ENCODE measurements at places on chromosomes 6 and 20.

DNA sequence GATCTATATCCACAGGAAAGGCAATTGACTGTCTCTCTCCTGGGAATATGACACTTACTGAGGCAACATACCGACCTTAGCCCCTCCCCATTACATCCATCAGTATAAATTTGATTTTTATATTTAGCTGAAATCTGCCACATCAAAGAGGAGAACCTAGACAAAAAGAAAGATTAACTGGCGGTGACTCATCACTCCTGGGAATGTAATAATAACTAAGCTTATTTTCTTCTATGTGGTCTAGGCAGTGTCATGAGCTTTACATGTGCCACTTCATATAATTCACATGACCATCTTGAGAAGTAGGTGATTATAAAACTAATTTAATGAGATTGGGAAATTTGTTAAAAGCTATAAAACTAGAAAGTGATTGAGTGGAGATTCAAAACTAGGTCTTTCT lies 520.0 kb upstream of the HS3ST5 start:
- no peak for DNase-seq

- DNase-seq: no peak
These were observed 58.6 kb downstream of the NOL4L start for GRCh38 chr20:32526541-32526940.

DNA sequence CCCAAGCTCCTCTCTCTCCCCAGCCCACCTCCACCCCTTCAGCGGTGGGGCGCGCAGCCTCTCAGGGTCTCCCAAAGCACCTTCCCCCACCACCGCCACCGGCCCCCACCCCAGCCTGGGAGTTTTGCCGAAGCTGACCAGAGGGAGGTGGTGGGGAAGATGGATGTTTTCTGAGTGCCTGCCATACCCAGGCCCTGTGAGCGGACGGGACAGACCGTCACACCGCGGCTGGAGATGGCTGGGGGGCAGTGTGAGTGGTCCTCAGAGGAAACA lies 5.7 kb downstream of the C20orf204 start:
- no peak for DNase-seq

DNA sequence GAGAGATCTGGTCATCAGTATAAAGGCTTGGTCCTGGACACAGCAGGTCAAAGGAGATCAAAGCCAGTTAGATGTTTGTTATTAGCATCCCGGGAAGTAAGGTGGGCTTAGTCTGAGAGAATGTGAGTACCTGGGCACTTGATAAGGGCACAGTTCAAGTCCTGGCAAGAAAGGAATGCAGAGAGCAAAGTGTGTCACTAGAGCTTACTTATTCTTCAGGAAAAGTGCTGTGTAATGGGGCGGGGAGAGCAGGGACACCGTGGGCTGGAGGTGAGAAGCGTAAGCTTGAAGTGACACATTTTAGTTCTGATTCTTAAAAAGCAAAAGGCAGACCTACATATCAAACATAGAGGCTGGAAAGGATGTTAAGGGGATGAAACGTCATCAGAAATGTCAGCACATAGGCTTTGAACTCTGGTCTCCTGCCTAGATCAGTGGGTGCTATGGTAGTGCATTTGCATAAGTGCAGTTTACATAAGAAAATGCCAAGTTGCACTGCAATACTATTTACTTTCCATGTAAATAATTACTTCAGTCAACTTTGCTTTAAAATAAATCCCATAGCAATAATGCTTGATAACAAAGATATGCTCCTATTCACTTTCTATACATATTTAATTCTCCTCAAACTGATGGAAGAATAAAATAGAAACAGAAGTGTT lies 2.6 kb downstream of the SAMD5 start:
- no peak for DNase-seq

- no peak for DNase-seq
These were observed 1729.5 kb downstream of the GRIK2 start for GRCh38 chr6:103122766-103123601.

DNA sequence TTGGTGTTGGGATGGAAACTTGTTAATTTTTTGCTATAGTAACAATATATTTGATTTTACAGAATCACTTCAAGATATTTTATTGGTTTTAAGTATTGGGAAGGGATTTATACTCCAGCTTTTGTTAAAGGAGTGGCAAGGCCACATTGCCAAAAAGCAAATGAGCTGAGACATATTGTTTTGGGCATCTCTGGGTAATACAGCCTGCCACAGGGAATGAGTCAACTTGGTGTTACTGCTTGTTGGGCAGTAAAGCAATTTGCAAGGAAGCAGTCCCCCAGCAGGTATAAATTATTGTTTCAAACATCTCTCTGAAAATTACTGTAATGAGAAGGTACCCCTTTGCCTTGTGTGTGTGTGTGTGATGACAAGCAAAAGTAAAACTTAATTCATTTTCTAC lies 868.3 kb upstream of the FLRT3 start:
- no peak for DNase-seq

- DNase-seq: no peak
These were observed 1.7 kb downstream of the PREX1 start for GRCh38 chr20:48826069-48826468.

DNA sequence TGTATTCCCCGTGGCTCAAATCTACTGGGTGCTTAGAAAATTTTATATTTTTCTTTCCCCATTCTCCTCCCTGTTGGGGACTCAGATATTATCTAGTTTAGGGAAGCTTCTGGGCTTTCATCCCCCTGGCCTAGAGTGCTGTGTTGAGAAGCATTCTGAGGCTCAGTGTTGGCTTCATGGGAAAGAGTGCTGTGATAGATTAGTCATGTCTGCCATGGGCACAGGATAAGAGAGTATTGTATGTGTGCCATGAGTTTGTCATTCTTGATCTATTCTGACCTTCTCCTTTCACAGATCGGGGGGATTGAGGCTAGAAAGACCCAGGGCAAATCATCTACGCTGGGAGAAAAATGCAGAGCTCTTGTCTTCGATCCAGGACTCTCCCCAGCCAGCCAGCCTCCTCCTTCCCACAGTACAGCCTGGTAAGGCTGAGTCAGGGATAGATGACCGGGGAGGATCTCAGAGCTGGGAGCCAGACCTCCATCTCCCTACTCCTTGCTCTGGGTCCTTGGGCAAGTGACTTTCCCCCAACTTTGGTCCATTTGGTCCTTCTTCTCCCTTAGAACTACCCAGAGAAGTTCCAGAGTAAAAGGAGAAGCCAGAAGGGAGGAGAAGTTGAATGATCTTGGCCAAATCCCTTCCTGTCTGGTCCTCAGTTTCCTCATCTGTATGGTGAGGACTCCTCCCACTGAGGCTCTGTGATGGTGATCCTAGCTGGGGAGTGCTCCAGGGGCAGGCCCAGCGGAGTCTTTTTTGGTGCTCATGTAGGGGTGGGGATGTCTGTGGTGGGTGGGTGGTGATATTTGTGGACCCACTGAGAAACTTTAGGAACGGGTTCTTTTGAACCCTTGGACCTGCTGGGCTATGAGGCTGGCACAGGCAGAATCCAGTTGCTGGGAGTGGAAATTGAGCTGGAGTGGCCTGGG lies 5.0 kb downstream of the SRC start:
- no peak for DNase-seq

- DNase-seq: no peak
These were observed at the start of gene CGA for GRCh38 chr6:87095087-87095509. Gene CGA, minus strand, starts transcription at chr6:87095106. Its CDS starts 6,906 bp downstream, at chr6:87088200.

- no peak for DNase-seq
These were observed 7.4 kb downstream of the ECT2L start for GRCh38 chr6:138803331-138803730.

DNA sequence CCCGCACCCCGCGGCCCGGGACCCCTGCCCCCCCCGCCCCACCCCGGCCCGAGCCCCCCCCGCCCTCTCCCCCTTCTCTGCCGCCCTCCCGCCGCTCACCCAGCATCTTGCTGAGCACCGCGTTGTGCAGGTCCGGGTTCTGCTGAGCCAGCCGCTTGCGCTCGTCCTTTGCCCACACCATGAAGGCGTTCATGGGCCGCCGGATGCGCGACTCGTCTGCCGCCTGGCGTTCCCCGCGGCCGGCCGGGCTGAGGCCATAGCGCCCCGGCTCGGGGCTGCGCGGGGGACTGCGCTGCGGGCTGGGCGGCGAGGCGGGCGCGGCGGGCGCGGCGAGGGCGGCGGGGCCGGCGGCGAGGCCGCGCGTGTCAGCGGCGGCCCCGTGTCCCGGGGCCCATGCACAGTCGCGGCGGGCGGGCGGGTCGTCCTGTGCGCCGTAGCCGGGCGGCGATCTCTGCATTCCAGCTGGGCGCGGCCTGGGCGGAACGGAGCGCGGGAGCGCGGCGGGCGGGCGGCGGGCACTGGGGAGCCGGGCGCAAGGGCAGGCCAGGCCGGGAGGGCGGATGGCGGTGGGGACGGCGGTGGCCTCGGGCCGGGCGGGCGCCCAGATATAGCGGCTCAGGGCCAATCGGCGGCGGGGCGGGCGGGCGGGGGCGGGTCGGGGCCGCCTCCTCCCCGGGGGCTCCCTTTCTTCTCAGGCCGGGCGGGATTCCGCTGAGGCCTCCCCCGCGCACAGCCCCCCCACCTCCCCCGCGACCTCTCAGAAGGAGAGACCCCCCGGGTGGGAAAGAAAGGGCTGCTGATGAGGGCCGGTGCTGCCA lies at the start of gene SOX18:
Gene SOX18 (minus strand): TSS at position 580 of the 818 bp plus-strand sequence. CDS start 123 bp downstream, at position 457.
- no peak for DNase-seq

GRCh38 chr6:35358086-35358485 lies 15.7 kb downstream of the PPARD start:
- no peak for DNase-seq

DNA sequence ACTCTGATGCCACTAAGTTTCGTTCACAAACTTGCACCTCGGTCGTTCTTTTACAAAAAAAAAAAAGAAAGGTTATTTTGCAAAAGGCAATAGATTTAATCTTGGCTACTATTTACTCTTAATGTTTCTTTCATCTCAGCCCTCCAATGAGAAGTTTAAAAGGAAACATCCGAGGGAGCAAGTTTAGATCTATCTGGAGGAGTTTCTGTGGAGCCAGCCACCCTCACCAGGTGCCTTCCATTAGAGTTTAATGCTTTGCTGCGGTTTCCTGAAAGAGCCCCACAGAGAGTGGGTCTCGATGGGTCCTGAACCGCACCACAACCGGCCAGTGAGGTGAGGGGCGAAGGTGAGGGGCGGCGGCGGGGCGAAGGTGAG lies 632 bp downstream of the PRKN start:
- DNase-seq: no peak

GRCh38 chr6:97677626-97678025 lies 394.6 kb upstream of the MMS22L start:
- no peak for DNase-seq

DNA sequence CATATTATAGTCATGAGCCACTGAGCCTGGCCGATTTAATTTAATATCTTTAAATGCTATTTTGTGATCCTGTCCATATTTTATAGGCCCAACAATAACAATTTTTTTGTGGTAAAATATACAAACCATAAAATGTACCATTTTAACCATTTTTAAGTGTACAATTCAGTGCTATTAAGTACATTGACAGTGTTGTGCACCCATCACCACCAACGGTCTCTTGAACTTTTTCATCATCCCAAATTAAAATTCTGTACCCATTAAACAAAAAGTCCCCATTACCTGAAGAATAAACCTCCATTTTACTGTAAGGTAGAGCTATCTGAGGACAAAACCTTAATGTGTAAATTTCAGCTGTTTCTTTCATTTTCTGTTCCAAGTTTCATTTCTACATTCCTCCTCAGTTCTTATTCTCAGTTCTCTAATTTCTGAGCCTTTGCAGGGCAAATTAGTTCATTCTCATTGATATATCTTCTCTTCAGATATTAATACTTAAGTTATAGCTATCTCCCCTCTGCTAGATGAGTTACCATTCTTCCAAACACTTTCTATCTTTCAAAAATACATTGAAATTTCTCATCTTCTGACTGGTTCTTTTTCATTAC lies 10.3 kb downstream of the MTO1 start:
- no peak for DNase-seq

GRCh38 chr6:144248476-144249301 lies 36.4 kb upstream of the UTRN start:
- no peak for DNase-seq

GRCh38 chr6:144006736-144007477 lies 1.2 kb downstream of the PLAGL1 start:
- DNase-seq: no peak

DNA sequence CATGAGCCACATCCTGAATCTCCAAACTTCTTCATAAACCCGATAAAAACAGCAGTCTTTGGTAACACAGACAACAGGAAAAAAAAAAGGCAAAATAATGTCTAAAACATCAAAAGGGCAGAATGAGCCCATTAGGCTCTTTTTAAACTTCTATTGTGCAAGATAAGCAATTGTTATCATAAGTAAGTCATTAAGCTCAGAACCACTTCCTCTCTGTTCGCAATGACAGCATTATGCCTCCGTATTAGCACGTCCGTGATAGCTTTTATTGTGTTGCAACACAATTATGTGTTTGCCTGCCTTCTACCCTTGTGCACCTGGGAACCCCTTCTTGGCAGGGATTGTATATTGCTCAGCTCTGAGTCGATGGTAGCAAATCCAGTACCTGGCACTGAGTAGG lies 147.1 kb downstream of the LRFN2 start:
- no peak for DNase-seq

DNA sequence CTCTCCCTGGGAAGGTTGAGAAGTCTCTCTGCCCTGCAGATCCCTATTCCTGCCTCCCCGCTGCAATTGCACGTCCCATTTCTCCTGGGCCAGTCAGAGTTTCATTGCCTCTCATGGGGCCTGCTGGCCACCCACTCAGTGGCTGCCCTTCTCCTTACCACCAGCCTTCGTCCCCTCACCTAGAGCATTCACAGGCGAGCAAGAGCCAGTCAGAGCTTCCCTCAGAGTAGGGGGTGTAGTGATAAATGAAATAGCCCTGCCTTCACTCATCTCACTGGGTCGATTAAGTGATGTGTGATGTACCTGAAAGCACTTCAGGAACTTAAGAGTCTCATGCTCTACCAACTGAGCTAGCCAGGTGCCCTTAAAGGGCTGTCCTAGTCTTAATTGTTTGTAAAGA lies 52.0 kb upstream of the FANCE start:
- DNase-seq: no peak

DNA sequence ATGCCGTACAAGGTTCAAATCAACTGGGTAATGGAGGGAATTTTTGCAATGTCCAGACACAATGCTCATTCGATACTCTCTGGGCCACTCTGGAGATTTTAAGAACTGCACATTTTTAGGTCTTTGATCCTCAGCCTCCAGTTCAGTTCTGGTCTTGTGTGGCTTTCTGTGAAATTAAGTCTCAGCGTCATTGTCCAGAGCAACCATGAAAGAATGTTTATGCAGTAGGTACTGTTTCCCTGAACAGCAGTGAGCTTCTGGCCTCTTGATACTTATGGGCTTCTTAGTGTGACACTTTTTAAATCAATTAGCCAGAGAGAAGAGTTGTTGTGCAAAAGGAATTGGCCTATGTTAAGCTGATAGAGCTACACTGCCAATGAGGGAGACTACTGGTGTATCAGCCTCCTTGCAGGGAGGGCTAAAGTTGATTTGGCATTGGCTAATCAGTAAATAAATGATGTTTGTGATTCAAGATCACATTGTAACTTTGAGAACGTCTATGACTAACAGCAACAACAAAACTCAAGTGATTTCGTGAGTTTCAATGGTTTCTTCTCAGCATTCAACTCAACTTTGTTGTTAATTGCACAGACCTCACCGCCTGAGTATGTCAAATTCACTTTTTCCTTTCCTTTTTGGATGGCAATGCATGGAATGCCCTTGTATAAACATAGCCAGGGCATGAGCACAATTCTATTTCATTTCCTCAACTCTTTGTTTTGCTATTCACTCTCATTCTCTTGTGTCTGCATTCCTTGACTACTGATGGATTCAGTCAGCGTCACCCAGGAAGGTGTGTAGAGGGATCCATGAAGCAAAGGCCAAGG lies 85.1 kb downstream of the GJA1 start:
- no peak for DNase-seq

GRCh38 chr6:147142684-147143245 lies 61.5 kb upstream of the STXBP5 start:
- DNase-seq: no peak

GRCh38 chr6:81832304-81832703 lies 79.8 kb upstream of the TENT5A start:
- DNase-seq: no peak

Data from stimulated activated CD8-positive, alpha-beta memory T cell treated with anti-CD3 and anti-CD28 coated beads, Interleukin-7, amount 100 ng/mL, for 1 hour (primary cell).